ENCODE measurements at places on chromosomes 7 and 10.
A peak's percentile ranks its signal among the peaks of the same experiment; 100 is the strongest.

DNA sequence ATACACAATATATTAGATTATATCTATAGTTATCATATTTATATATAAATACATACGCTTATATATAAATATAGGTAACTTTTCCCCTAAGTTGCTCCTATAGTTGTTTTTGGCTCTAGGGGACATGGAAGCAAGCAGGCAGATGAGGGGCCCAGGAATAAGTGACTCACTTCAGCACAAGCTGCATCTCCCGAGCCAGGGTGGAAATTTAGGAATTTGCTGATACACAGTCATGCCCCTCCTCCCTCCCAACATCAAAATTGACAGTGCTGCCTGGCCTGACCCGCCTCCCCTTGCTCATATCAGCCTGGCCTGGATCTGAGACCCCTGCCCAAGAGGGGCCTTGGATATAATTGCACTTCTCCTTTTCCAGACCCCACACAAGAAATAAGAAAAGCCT lies 33.8 kb downstream of the MKI67 start:
- DNase-seq: no peak

GRCh38 chr7:101436857-101437576 lies 74.3 kb downstream of the COL26A1 start:
- peak; percentile 32 for DNase-seq

- DNase-seq: no peak
Observed at GRCh38 chr7:157177333-157177982, 38.7 kb downstream of the UBE3C start.

GRCh38 chr7:15560968-15561367 lies 847 bp downstream of the AGMO start:
- no peak for DNase-seq

GRCh38 chr10:79137826-79138225 lies 69.1 kb downstream of the ZMIZ1 start:
- peak; percentile 93 for DNase-seq
